DMS79 treated with DMSO at 0.1 percent for 48 hours (cell line): ENCODE measurements at places on chromosomes 13 and 19.

GRCh38 chr13:94996445-94996844, 284.1 kb upstream of the SOX21 start:
- DNase-seq = no peak

- no peak for DNase-seq
Measured at GRCh38 chr19:32233091-32233490, 112.3 kb upstream of the ZNF507 start.

- no peak for DNase-seq
Measured at GRCh38 chr19:21593008-21593481, 87.6 kb downstream of the ZNF429 start.

DNA sequence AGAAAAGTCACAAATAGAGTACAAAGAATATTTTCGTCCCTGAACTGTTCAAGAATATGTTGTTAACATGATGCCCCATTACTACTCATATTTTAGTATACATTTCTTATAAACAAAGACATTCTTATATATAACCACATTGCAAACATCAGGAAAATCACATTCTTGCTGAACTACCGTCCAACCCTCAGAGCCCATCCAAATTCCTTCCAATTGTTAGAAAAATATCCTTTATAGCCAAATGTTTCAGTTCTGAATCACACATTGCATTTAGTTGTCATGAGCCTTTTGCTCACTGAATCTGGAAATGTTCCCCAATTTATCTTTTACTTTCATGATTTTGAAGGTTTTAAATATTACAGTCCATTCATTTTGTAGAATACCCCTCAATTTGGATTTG, 467.8 kb upstream of the ARGLU1 start:
- DNase-seq = no peak

GRCh38 chr19:40974633-40975037, 16.4 kb upstream of the CYP2B6 start:
- DNase-seq = peak; percentile 11

DNA sequence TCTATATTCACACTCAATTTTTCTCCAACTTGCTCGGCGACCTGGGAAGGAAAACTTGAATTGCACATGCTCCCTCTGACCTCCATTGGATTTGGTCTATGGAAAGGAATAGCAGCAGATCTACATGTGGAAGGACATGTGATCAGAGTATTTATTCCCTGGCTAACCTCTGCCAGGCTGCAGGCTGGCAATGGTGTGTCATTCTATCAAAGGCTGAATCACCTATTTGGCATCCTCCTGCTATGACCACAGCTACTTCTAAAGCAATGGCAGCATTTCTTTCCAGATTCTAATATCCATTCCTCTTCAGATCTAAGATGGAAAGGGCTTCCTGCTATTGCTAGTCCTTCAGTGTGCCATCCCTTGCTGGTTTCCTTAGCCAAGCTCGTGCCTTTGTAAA, 144.3 kb upstream of the FREM2 start:
- no peak for DNase-seq

GRCh38 chr19:1168572-1169410, 5.3 kb downstream of the SBNO2 start:
- no peak for DNase-seq

DNA sequence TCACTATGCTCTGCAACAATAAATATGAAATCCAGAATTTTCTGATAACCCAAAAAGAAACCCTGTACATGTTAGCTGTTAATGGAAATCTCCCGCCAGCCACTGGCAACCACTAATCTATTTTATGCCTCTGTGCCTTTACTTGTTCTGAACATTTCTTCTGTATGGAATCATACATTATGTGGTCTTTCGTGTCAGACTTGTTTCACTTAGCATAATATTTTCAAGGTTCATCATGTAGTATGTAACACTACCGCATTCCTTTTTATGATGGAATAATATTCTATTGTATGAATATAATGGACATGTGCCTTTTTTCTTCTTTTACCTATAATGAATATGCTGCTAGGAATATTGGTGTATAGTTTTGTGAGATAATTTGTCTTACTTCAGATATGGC, 1123.3 kb downstream of the EFNB2 start:
- no peak for DNase-seq

GRCh38 chr13:76886292-76887075, at the start of gene KCTD12:
Gene KCTD12, minus strand, starts transcription at chr13:76886405. Its CDS starts 257 bp downstream, at chr13:76886148.
- no peak for DNase-seq

GRCh38 chr19:18607226-18608101, 865 bp upstream of the CRLF1 start:
- no peak for DNase-seq

DNA sequence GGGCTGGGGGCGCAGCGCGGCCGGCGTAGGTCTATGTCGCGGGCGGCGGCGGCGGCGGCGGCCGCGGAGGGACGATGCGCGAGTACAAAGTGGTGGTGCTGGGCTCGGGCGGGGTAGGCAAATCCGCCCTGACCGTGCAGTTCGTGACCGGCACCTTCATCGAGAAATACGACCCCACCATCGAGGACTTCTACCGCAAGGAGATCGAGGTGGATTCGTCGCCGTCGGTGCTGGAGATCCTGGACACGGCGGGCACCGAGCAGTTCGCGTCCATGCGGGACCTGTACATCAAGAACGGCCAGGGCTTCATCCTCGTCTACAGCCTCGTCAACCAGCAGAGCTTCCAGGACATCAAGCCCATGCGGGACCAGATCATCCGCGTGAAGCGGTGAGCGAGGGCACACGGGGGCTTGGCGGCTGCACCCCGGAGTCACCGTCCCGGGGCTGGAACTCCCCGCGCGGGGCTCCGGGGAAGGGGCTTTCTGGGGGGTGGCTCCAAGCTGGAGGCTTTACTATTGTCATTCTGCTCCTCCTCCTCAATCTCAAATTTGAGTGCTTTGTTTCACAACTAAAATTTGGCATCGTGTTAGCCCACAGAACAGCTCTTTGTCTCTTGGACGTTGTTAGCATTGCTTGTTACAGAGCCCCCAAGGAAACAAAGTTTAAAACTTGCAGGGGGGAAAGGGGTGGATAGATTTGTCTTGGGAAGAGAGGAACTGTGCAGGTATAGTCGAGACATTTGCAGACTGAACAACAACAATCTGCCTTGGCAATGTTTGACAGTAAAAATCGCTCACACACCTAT, 630 bp downstream of the RAP2A start:
- DNase-seq = peak; percentile 72

DNA sequence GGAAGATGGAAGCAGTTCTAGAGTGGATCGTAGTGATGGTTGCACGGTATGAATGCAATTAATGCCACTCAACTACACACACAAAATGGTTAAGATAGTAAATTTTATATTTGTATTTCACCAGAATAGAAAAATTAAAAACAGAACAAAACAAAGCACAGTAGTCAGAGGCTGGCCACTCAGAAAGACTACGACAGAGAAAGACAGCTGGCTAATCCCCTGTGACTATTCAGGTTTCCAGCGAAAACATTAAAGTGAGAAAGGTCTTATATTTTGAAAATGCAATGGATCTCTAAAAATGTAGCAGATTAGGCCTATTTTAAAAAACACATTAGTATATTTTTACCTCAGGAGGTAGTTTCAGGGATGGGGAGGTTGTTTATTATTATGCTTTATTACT, 131.3 kb upstream of the POSTN start:
- no peak for DNase-seq

GRCh38 chr19:42121036-42121621, 11.1 kb downstream of the POU2F2 start:
- no peak for DNase-seq

GRCh38 chr19:18386543-18387271, 749 bp downstream of the GDF15 start:
- no peak for DNase-seq

GRCh38 chr19:708154-709143, at the start of gene PALM:
Gene PALM, plus strand, starts transcription at chr19:708935. Its CDS starts 212 bp downstream, at chr19:709147.
- peak; percentile 9 for DNase-seq

GRCh38 chr19:18848878-18849661, 17.3 kb downstream of the UPF1 start:
- DNase-seq = no peak

DNA sequence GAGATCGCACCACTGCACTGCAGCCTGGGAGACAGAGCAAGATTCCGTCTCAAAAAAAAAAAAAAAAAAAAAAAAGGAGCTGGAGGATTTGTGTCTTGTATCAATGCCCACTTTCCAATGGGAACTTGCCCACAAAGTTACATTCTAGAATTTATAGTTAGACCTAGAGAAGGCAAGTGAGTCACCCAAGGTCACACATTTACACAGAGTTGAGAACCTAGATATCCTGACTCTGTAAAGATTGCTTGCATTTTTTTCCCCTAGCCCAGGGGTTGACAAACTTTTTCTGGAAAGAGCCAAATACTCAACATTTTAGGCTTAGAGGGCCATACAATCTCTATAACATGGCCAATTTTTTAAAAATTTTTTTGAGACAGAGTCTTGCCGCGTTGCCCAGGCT, 7.7 kb upstream of the BRD4 start:
- DNase-seq = no peak

GRCh38 chr19:45407091-45407375, 589 bp downstream of the POLR1G start:
- DNase-seq = no peak

DNA sequence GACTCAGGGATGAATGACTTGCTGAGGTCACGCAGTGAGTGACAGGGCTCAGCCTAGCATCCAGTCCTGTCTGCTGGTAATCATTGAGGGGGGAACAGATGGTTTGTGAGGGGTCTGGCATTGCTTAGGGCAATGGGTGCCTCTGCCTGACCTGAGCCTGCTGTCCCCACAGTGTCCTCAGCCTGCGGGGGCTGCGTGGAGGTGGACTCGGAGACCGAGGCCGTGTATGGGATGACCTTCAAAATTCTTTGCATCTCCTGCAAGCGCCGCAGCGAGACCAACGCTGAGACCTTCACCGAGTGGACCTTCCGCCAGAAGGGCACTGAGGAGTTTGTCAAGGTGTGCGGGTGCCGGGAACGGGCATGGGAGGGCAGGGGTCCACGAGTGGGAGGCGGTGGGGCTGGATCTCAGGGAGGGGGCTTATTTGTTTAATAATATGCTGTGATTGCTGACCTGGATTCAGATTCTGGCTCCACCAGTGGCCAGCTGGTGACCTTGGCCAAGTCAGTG, 2.1 kb downstream of the SCN1B start:
- DNase-seq = no peak

GRCh38 chr19:56972291-56972841, 131.8 kb upstream of the PEG3 start:
- DNase-seq = no peak

DNA sequence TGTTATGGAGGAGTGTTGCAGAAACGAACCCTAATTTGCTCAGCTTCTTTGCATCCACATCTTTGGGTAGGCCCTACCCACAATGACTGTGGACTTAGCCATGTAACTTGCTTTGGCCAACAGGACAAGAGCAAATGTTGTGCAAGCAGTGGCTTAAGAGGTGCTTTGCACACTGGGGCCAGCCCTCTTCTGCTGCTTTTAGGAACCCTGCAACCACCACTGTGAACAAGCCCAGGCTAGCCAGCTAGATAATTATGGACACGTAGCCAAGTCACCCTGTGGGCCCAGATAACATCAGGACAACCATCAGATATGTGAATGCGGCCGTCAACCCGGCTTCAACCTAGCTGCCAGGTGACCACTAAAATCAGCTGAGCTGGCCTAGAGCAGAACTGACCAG, 17.1 kb downstream of the C19orf47 start:
- DNase-seq = no peak

GRCh38 chr19:30361721-30362120, 10.5 kb upstream of the ZNF536 start:
- DNase-seq = no peak

GRCh38 chr19:34306213-34306661, 51.9 kb downstream of the GARRE1 start:
- DNase-seq = no peak

GRCh38 chr19:38852231-38853044, 2.7 kb upstream of the HNRNPL start:
- no peak for DNase-seq

DNA sequence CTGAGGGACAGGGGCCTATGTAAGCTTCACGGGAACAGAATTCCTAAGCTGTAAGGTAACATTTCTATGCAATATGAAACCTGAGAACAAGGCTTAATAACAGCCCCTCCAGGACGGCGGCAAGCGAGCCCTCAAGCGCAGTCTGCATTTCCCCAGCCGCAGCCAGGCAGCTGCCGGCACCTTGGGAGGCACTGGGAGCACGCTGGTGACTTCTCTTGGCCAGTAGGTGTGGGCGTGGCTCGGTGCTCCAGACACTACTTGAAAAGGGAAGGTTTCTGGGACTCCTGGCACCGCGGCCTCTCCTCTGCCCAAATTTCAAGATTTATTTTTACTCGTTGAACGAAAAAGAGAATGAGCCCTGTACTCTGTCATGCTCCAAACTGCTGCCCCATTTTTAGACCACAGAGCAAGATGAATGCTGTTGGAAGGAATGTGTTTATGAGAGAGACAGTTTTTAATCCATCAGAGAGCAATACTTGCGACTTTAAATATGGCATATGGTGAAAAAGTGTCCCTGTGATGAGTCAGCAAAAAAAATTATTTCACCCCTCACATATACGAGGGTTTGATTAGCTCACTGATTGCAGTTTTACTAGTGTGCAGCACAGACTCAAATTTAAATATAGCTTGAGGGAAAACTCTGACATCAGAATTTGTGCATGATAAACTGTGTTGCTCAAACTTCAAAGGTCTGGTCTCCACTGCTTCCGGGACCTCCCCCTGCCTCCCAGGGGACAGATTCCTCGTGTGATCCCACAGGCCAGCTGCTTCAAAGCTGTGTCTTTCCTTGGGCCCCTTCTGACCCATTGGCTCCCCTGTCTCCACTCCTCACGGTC, 81.2 kb downstream of the COL4A2 start:
- peak; percentile 85 for DNase-seq

DNA sequence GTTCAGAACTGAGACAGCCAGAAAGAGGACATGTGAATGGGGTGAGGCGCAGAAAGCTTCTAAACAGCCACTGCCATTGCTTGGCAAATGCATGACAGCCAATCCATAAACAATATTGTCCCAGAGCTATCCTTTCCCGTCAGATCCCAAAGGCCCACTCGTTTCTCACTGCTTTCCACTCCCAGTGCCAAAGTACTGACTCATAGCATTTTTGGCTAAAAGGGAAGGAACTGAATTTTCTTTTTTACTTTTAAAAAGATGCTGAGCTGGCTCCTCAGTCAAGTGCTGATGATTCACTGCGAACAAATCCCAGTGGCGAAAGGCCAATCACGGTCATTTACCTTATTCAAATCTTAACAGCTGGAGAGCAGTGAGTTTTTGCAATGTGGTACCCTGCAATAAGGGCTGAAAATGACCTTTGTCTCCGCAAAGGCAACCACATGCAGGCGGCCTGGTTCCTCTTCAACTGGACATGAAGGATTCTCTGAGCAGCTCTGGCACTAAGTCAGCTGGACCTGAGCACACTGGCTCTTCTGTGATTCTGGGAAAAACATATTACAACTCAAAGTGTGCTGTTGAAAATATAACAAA, 151.7 kb downstream of the DCLK1 start:
- no peak for DNase-seq
